Iris pigment epithelial cell (primary cell): ENCODE measurements at places on chromosomes 4 and X.

DNA sequence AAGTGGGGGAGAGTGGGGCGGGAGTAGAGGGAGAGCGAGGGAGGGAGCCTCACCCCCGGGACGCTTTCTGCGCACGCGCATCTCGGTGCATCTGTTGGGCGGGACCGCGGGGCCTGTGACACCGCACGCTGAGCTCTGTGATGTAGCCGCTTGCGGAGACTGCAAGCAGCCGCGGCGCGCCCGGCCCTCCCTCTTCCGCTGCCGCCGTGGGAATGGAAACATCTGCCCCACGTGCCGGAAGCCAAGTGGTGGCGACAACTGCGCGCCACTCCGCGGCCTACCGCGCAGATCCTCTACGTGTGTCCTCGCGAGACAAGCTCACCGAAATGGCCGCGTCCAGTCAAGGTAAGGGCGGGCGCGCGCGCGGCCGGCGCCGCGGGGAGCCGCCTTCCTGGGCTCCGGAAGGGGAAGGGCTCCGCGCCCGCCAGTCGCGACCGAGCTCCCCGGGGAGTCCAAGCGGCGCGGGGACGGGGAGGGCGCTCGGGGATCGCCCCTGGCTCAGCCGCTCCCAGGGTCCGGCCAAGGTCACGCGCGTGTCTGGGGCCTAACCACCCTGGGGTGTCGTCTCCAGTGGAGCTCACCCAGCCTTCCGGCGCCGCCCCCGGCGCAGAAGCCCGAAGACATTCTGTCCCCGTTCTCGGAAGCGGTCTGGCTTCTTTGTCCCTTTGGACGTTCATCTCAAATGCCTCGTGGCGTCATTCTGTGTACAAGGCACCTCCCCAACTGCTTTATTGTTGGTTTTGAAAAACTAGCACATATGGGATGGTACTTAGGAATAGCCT lies at the start of gene FUNDC2:
TSS of gene FUNDC2 (plus strand) at position 118 of the 782 bp plus-strand sequence. CDS start at position 213, 95 bp downstream.
- peak; percentile 92 for DNase-seq

DNA sequence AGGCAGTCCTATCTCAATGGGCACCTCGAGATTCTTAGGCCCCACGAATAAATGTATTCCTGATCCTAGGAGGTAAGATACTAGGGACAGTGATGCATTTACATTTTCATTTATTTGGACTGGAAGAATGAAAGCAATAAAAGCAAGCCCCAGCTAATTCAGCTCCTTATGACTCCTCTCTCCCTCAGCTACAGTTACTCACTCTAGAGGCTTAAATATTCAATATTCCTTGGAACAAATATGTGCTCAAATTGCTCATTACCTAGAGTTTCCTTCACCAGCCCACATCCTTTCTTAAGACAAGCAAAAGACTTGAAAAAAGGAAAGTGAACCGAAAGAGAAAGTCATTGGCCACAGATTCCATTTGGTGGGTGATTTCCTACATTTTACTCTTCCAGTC lies 13.9 kb downstream of the PAGE2 start:
- no peak for DNase-seq

DNA sequence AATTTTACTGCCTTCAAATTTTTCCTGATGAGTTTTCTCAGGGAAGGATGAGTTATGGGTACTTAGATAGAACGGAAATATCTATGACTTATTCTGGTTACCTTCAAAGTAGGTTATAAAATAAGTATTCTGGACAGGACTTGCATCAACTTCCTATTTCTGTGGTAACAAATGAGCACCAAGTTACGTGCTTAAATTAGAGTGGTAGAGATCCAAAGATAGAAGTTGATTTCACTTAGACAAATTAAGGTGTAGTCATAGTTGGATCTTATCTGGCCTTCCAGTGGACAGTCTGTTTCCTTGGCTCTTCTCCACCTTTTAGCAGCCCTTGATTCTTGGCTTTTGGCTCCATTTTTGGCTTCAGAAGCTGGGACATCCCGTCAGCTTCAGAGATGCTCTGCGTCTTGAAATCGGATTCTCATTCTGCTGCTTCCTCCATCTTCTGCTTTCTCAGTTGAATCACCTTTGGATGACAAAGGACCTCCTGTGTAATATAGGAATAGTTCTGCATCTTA lies 109.9 kb downstream of the ZNF518B start:
- no peak for DNase-seq

- no peak for DNase-seq
Observed at GRCh38 chrX:64853424-64853823, 122.8 kb downstream of the ZC4H2 start.

DNA sequence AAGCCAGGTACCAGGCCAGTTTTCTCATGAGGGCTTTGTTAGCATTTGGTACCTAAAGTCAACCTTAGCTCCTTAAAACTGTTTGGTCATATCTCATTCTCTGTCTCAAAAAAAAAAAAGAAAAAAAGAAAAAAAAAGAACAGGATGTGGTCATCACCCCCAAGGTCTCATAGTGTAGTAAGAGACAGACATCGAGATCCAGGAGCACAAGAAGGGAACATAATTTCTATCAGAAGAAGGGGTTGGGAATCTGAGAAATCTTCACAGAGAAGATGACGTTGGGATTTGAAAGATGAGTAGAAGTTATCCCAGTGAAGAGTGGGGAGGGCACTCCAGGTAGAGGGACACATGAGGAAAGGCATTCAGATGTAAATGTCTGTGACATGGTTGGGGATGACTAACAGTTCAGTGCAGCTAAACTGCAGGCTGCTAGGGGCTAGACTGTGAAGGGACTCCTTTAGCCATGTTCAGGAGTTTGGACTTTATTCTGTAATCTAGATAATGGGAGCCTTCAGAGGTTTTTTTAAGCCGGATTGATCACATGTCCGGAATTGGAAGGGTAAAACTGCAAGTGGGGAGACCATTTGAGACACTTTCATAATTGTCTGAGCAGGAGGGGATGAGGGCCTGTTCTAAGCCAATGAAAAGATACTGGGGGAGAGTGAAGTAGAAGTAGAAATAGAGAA lies 26.9 kb upstream of the GJB1 start:
- no peak for DNase-seq

DNA sequence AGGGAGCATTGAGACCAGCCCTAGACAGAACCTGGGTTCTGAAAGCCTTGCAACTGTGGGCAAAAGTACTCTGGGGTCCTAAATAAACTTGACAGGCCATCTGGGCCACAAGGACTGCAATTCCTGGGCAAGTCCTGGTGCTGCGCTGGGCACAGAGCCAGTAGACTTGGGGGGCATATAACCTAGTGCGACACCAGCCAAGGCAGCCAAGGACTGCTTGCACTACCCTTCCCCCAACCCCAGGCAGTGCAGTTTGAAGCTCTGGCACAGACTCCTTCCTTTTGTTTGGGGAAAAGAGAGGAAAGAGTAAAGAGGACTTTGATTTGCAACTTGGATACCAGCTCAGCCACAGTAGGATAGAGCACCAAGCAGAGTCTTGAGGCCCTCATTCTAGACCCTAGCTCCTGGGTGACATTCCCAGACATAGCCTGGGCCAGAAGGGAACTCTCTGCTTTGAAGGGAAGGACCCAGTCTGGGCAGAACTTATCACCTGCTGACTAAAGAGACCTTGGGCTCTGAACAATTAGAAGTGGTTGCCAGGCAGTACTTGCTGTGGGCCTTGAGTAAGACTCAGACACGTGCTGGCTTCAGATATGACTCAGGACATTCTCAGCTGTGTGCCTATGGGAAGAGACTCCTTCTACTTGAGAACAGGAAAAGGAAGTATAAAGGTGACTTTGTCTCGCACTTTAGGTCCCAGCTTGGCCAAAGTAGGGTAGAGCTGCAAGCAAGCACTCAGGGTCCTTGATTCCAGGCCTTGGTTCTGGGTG lies 522.8 kb downstream of the GLUD2 start:
- DNase-seq, result peak; percentile 40

DNA sequence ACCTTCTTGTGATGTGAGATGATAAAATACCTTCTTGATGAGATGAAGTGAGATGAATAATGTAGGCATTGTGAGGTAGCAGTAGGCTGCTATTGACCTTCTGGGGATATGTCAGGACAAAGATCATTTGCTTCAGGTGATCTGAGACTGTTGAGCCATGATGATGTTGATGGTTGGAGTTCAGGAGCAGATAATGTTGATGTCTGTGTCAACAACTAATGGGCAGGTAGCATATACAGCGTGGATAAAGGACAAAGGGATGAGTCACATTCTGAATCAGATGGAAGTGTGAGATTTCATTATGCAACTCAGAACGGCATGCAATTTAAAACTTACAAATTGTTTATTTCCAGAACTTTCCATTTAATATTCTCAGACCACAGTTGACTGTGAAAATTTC lies 57.3 kb downstream of the RAP1GDS1 start:
- DNase-seq, result peak; percentile 50

GRCh38 chr4:185145572-185145971 lies 2.5 kb downstream of the SLC25A4 start:
- no peak for DNase-seq
